Bronchial epithelial cell (primary cell): ENCODE measurements at places on chromosomes 1 and 21. TPM values are rescaled to one million over a fixed set of nuclear protein-coding genes. Genes with fewer than 3 reads are reported as not detected.

CFHR2 gene
- not detected in 2 replicates for total RNA-seq

BCAS2 gene
- total RNA-seq, result 59.8 and 75.8 TPM in 2 replicates

GRCh38 chr1:12424087-12424529, 193.9 kb downstream of the DHRS3 start:
- DNase-seq, result no peak

DNA sequence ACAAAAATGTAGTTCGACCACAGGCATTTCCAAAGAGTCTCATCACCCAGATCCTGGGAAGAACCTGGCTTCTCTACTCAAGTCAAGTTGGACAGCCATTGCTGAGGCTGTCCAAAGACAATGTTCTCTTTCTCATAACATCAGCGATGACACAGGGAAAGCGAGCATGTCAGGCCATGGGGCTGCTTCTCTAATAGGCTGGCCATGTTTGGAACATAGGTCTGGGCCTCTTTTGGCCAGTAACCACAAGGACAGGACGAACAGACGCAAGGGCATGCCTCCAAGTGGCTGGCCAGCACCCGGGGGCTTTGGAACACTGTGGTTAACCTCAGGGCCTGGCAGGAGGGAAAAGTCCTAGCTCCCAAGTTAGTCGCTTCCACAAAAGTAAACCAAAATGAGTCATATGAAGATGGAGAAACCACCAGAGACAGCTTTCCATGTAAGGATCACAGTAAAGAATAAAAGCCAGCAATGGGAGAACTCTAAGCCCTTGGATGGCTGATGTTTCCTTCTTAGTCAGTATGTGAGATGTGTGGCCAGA, 80.6 kb upstream of the SLC44A3 start:
- DNase-seq, result peak; percentile 81

DNA sequence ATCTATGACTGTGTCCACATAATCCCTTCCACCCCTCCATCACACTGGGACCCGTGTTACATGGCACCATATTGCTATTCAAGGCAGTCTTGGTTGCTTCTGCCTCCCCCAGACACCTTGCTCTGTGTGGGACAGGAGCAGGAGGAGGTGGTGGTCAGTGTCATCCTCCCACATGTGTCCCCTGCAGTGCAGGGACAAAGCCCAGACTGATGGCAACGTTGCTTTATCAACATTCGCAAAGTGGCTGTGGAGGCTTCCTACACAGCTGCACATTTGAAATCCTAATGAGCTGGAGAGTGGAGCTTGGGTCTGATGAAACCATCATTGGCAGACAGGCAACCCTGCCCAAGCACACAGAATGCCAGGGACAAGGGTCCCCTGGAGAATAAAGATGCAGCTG, 26.2 kb downstream of the TRIM67 start:
- no peak for DNase-seq

DNA sequence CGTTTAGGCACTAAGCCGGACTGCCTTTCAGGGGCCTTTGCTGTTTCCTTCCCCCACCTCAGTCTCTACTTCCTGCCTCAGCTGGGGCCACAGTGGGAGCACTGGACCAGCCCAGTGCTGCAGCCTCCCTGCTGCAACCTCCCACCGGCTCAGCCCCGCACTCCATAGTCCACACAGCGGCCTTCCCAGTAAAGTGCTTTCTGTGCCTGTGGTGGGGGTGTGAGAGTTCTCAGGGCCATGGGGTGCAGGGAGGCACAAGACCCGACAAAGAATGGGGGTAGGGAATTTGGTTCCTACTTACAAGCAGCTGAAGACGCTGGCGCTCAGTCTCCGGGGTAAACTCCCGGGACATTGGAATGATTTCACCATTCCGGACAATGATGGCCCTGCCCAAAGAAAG, 3.5 kb downstream of the PPM1J start:
- DNase-seq, result no peak

DNA sequence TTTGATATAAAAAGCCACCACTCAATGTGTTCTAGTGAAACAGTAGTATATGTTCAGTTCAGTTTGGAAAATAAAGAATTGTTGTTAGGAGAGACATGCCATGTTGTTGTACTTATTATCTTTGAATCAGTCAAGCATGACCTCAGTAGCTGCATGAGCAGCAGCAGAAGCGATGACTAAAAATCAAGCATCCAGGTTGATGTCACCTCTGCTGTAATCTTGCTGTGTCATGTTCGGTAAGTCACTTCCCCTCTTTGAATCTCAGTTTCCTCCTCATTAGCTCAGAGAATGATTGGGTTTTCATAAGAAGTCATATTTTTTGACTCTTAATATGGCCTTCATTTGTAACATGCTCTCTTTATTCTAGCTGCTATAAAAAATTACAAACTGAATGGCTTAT, 428.4 kb upstream of the B3GALT2 start:
- peak; percentile 86 for DNase-seq

DNA sequence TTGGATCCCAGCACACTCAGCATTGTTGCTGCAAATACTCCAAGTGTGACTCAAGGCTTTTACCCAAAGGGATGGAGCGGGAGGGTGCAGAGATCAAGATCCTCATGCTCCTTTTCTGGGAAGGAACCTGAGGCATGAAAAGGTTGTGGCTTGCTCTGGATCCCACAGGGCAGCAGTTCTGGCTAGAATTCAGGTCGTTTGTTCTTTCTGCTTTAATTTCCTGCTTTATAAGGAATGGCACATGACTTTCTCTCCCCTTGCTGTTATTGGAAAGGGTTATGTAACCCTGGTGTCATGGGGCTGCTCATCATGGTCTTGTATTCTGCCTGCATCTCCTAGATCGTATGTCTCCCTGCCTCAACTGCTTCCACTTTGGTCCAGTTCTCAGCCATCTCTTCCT, 101.6 kb downstream of the NOS1AP start:
- DNase-seq, result no peak

TMEM269 gene
- total RNA-seq, result under 0.01 TPM in 2 replicates

DNA sequence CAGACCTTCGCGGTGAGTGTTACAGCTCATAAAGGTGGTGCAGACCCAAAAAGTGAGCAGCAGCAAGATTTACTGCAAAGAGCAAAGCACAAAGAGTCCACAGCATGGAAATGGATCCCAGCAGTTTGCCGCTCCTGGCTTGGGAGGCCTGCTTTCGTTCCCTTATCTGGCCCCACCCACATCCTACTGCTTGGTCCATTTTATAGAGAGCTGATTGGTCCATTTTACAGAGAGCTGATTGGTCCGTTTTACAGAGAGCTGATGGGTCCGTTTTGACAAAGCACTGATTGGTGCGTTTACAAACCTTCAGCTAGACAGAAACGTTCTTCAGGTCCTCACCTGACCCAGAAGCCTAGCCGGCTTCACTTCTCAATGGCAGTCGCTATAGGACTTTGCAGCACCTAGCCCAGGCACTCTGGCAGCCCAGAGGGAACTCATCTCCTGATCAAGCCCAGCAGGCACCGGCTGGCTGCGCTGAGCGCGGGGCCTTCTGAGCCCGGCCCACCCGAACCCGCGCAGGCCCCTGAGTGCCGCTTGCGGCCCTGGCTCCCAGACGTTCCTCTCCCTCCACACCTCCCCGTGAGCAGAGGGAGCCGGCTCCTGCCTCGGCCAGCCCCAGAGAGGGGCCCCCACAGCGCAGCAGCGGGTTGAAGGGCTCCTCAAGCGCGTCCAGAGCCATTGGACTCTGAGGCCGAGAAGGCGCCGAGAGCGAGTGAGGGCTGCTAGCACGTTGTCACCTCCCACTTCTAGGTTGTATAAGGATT, 200.3 kb downstream of the LMO4 start:
- DNase-seq, result no peak

- no peak for DNase-seq
These were observed 43.9 kb downstream of the NOS1AP start for GRCh38 chr1:162113419-162113818.

DNA sequence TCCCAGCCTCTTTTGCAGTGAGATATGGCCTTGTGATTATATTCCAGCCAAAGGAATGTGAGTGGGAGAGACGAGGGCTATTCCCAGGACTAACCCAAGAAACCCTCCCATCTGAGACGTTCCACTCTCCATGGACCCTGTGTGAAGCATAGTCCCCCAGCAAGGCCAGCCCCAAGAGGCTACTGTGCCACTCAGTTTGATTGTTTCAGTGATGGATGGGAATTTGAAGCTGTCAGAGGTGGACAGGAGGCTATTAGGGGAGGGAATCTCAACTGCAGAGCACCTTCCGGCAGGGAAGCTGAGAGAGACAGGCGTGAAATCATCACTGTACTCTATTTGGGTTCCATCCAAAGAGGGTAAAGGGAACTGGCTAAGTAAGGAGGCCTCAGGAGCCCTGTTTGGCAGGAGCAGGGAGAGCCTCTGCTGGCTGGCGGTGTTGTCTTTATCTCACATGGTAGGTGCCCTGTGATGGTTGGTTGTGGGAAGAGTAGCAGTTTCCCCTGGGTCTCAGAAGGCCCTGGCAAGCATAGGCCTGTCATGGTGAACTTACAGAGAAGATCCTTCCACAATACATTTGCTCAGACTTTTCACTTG, 3.4 kb upstream of the TEX35 start:
- DNase-seq, result no peak

- DNase-seq, result peak; percentile 4
These were observed 102.7 kb downstream of the PTPRU start for GRCh38 chr1:29338908-29339575.

GRCh38 chr1:232765542-232765941, 39.7 kb upstream of the MAP10 start:
- DNase-seq, result no peak

TNFSF4 gene
- under 0.01 and 0.13 TPM in 2 replicates for total RNA-seq

GRCh38 chr1:5239911-5240310, 585.5 kb downstream of the AJAP1 start:
- DNase-seq, result no peak

NDUFV3 gene
- total RNA-seq, result 29.7 and 44.2 TPM in 2 replicates

- peak; percentile 18 for DNase-seq
These were observed at the start of gene ANXA9 for GRCh38 chr1:150981805-150982712. Gene ANXA9, plus strand, starts transcription at chr1:150982292. Its CDS starts 814 bp downstream, at chr1:150983106.

GRCh38 chr1:226476648-226477319, 68.9 kb upstream of the PARP1 start:
- peak; percentile 82 for DNase-seq

DNA sequence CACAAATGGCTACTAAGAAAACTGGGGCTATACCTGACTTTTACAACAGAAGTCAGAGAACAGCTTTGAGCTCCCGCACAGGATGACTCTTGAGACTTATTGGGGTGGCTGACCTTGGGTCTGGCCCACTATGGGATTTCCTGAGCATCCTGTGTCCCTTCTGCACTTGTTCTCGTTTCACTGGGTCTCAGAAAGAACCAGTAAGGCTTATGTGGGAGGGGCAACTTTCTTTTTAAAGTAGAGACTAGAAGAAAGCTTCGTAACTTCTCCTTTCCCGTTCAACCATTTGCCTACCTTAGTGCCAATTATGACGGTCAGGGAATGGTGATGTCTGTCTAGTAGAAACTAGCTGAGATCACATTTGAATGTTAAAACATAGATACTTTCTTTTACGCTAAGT, 59.5 kb upstream of the C1orf105 start:
- DNase-seq, result no peak

DNA sequence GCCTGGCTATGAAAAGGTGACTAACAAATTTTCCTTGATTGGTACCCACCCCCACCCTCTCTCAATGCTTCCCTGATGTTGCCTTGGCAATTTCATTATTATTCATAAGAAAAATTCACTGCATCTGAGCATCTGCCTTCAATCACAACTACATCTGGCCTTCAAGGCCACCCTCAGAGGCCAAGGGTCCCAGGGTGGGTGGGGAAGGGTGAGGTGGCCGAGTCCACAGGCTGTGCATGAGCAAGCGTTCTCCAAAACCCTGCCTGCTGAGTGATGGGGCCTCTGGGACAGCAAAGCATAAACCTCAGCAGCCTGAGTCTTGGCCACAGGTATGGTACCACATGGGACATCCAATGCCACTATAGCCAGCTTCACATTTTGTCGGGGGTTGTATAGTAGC, 198.7 kb downstream of the SLC35F3 start:
- DNase-seq, result no peak

GRCh38 chr1:58695206-58695605, 4.7 kb downstream of the MYSM1 start:
- peak; percentile 18 for DNase-seq

- DNase-seq, result no peak
These were observed 23.7 kb upstream of the ETV3 start for GRCh38 chr1:157161901-157162300.
